Activated B cell treated with CpG ODN at 0.5 μM for 24 hours (primary cell): ENCODE measurements at places on chromosomes 5 and 9. TPM values are rescaled to one million over a fixed set of nuclear protein-coding genes. Genes with fewer than 3 reads are reported as not detected.
A peak's percentile ranks its signal among the peaks of the same experiment; 100 is the strongest.

MARVELD2 gene
- 1.2 and 1.6 TPM in 2 replicates for total RNA-seq

LCN9 gene
- not detected in 2 replicates for total RNA-seq

NIM1K gene
- total RNA-seq, result 0.39 and 0.51 TPM in 2 replicates

SH3RF2 gene
- not detected in 2 replicates for total RNA-seq

ATP10B gene
- total RNA-seq, result not detected in 2 replicates

TMEM252 gene
- not detected in 2 replicates for total RNA-seq

RNF208 gene
- 1.1 and 1.9 TPM in 2 replicates for total RNA-seq

LCN15 gene
- total RNA-seq, result not detected in 2 replicates

GRCh38 chr9:94913550-94913949 lies 187.1 kb downstream of the AOPEP start:
- no peaks in the 10 kb centered on the region for H3K36me3 ChIP-seq
- no peak overlapping the region for H3K27ac ChIP-seq
- H3K4me3 ChIP-seq, result no peak overlapping the region
- no peak for DNase-seq

- no peak for DNase-seq
- no peak overlapping the region for H3K27ac ChIP-seq
Observed at GRCh38 chr9:78325846-78326360, 29.0 kb downstream of the PSAT1 start.

DNA sequence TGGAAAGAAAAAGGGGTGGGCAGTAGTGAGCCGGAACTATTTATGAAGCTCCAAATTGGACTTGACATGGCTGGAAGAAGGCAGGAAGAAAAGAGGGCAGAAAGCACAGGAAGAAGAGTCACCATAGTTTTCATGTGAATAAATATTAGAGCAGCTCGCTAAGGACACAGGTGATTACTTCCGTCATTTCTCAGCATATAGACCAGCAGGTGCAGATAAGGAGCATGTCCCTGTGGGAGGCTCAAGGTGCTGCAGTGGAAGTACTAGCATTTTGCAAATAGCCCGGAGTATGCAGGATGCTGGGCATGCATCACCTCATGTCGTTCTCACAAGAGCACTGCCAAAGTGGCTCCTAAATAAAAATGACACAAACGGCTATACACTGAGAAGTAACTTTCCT lies 71.3 kb upstream of the HTR4 start:
- no peak overlapping the region for H3K4me3 ChIP-seq
- H3K27ac ChIP-seq, result no peak overlapping the region
- no peak for DNase-seq
- no peaks in the 10 kb centered on the region for H3K4me1 ChIP-seq
- no peaks in the 10 kb centered on the region for H3K36me3 ChIP-seq

DNA sequence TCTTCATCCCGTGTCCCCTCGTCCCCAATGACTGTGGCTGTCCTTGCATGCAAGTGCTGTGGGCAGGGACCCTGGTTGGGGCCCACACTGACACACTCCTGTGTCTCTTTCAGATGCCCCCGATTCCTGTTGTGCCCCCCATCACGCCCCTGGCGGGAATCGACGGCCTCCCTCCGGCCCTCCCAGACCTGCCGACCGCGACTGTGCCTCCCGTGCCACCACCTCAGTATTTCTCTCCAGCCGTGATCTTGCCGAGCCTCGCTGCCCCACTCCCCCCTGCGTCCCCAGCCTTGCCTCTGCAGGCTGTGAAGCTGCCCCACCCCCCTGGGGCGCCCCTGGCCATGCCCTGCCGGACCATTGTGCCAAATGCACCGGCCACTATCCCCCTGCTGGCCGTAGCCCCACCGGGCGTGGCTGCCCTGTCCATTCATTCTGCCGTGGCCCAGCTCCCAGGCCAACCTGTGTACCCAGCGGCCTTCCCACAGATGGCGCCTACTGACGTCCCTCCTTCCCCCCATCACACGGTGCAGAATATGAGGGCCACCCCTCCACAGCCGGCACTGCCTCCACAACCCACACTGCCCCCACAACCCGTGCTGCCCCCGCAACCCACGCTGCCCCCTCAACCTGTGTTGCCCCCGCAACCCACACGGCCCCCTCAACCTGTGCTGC lies 75.0 kb downstream of the WNK2 start:
- DNase-seq, result peak; percentile 8
- no peak overlapping the region for H3K4me3 ChIP-seq
- no peaks in the 10 kb centered on the region for H3K27me3 ChIP-seq
- H3K36me3 ChIP-seq, result no peaks in the 10 kb centered on the region
- no peak overlapping the region for H3K27ac ChIP-seq

DNA sequence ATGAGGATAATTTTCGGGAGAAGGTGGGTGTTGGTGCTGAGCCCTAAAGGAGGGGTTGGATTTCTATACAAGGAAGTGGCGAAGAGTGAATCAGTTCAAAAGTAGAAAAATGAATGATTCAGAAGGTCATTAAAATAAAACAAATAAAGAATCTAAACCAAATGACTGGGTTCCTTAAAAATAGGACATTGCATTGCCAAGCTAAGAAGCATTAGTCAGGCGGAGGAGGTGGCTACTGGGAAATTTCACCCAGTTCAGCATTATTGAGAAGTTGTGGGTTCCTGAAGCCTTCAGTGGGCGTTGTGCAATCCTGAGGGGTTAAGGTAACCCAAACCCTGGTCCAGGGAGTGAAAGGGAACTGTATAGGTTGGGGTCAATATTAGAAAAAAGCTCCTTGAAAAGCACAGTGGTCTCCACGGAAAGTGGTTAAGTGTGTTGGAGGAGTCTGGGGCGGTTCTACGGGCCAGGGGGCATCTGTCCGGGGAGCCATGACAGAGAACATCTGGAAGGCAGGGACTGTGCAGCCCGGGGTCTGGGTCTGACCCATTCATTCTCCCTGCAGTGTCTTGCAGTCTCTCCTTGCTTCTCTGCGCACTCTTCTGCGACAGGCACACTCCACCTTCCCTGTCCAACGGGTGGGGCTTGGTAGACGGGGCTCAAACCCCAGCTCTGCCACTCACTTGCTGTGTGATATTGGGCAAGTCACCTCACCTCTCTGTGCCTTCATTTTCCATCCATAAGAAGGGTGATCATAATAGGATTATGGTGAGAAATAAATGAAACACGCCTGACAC lies 27.6 kb upstream of the DUSP1 start:
- DNase-seq, result no peak

DNA sequence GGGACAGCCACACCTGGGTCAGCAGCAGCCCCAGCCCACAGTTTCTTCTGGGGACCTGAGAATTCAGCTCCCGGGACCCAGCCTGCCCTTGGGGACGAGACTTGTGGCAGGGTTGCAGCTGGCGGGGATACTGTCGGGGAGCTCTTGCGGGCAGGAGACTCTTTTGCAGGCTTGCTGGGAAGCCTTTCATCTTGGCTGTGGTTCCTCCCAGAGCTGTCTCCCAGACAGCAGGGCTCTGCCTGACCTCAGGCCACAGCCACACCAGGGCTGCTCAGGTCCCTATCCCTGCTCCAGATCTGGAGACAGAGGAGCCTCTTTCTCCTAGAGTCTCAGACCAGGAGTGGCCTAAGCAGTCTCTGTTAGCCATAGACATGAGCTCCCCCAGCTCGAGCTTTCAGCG lies 4.7 kb upstream of the MYMK start:
- H3K4me1 ChIP-seq, result peaks cover 11% of the 10 kb centered on the region
- no peak overlapping the region for H3K27ac ChIP-seq
- no peaks in the 10 kb centered on the region for H3K36me3 ChIP-seq
- no peak overlapping the region for H3K4me3 ChIP-seq

- H3K36me3 ChIP-seq, result no peaks in the 10 kb centered on the region
- no peak for DNase-seq
- no peaks in the 10 kb centered on the region for H3K27me3 ChIP-seq
- H3K4me3 ChIP-seq, result no peak overlapping the region
- H3K27ac ChIP-seq, result no peak overlapping the region
Observed at GRCh38 chr5:140607031-140607430, 25.9 kb downstream of the CD14 start.

GRCh38 chr9:21967169-21967568 lies 27.0 kb downstream of the CDKN2A start:
- H3K27ac ChIP-seq, result no peak overlapping the region
- H3K27me3 ChIP-seq, result peaks cover 75% of the 10 kb centered on the region
- no peak for DNase-seq
- H3K4me3 ChIP-seq, result no peak overlapping the region
- peaks cover 21% of the 10 kb centered on the region for H3K4me1 ChIP-seq

- no peak for DNase-seq
- no peaks in the 10 kb centered on the region for H3K4me1 ChIP-seq
- no peak overlapping the region for H3K27ac ChIP-seq
- no peaks in the 10 kb centered on the region for H3K36me3 ChIP-seq
Observed at GRCh38 chr9:123954518-123955280, 24.8 kb upstream of the DENND1A start.

- peaks cover 81% of the 10 kb centered on the region for H3K4me1 ChIP-seq
- H3K27me3 ChIP-seq, result no peaks in the 10 kb centered on the region
- no peak for DNase-seq
- H3K4me3 ChIP-seq, result peak overlapping the region; percentile 52
- peaks cover 12% of the 10 kb centered on the region for H3K36me3 ChIP-seq
Observed at GRCh38 chr9:81664638-81665222, 24.6 kb downstream of the TLE1 start.

GRCh38 chr9:138003485-138004190 lies 126.1 kb downstream of the CACNA1B start:
- no peaks in the 10 kb centered on the region for H3K36me3 ChIP-seq
- peaks cover 4% of the 10 kb centered on the region for H3K27me3 ChIP-seq
- H3K4me1 ChIP-seq, result no peaks in the 10 kb centered on the region
- H3K27ac ChIP-seq, result no peak overlapping the region

DNA sequence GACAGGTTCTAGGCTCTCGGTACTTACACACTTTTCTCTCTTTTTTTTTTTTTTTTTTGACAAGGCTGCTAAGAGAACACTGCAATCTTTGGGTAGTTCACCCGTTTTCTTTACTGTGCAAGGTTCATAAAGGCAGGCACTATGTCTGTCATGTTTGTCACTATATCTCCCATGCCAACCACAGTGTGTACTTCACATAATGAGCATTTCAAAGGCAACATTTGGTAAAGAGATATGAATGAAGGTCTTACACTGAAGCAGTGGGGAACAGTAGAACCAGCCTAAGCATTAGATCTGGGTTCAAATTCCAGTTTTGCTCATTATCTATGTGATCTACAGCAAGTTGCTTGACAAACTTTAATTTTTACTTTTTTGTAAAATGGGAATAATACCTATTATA lies 1.5 kb upstream of the HMGCR start:
- H3K4me3 ChIP-seq, result no peak overlapping the region
- DNase-seq, result no peak
- peaks cover 20% of the 10 kb centered on the region for H3K4me1 ChIP-seq
- H3K27me3 ChIP-seq, result no peaks in the 10 kb centered on the region
- no peak overlapping the region for H3K27ac ChIP-seq

DNA sequence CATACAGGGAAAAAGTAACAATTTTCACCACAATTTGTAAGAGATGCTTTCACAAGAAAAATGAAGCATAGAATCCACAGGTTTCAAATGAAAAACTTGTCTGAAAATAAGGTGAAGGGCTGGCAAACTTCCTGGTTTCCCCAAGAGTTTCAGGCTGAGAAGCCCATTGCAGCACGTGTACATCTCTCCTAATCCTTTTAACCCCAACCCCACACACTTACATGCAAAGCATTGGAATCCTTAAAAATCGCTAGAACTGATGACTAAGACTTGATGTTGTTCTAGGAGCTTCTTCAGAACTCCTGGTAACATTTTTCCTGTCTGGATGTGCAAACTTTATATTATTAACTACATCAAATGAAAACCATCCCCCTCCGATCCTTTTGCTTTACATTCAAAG lies 317.8 kb upstream of the RGMB start:
- H3K36me3 ChIP-seq, result no peaks in the 10 kb centered on the region
- no peak overlapping the region for H3K4me3 ChIP-seq
- no peak for DNase-seq
- no peak overlapping the region for H3K27ac ChIP-seq
- H3K4me1 ChIP-seq, result no peaks in the 10 kb centered on the region
- no peaks in the 10 kb centered on the region for H3K27me3 ChIP-seq

DNA sequence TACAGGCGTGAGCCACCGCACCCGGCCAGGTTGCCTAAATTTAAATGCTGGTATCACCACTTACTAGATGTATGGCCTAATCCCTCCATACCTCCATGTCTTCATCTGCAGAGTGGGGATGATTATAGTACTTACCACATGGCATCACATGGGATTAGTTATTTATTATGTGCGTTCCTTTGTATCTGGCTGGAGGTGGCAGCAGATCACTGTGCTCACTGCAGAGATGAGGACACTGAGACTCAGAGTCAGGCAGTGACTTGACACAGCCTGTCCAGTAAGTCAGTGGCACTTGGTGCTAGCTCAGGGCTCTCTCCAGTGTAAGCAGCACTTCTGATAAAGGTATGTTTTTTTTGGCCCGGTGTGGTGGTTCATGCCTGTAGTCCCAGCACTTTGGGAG lies 38.4 kb upstream of the HAND1 start:
- peaks cover 48% of the 10 kb centered on the region for H3K27me3 ChIP-seq
- H3K36me3 ChIP-seq, result no peaks in the 10 kb centered on the region
- H3K27ac ChIP-seq, result no peak overlapping the region

DNA sequence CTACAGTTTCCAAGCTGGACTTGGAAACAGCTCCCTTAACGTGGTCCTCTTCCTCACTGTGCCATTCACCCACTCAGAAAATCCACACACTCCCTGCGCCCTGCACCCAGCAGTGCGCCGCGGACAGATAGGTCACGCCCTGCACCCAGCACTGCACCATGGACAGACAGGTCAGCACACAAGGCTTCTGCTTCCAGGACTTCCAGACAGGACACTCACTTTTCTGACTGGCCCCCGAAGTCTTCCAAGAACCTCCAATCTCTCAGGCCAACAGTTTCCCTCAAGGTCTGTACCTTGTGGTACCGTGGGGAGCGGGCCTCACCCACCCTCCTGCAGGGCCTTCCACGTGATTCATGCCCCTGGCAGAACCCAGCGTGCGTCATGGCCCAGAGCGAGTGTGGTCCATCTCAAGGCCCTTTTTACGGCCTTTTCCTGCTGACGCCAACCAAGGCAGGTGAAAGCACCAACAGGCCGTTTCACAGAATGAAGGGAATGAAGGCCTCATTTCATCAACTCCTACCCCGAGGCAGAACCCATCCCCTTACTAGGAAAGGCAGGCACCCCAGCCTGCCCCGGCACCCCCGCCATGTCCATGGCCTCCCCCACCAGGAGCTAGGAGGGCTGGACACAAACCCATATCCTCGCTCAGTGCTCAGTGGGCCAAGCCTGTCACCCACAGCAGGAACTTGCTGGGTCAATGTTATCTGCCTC lies 17.3 kb downstream of the VAV2 start:
- no peak for DNase-seq
- peak overlapping the region; percentile 2 for H3K4me3 ChIP-seq
- peak overlapping the region; percentile 56 for H3K27ac ChIP-seq

DNA sequence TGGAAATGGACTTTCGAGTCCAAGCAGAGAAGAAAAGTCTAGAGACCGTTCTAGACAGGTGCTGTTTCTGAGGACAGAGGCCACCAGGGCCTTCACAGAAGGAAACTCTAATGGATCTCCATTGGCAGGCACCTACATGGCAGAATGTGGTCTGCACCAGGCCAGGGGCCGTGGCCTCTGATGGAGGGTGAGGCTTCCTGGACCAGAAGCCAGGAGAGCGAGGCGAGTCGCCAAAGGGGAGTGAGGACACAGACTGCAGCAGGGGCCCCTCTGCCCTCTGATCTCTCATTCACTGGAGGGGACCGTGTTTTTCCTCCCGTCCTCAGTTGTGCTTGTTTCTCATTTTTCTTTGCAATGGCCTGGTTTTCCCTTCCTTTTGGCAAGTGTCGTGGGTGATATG lies 41.1 kb downstream of the ALG2 start:
- peaks cover 2% of the 10 kb centered on the region for H3K36me3 ChIP-seq
- no peaks in the 10 kb centered on the region for H3K27me3 ChIP-seq
- H3K4me1 ChIP-seq, result peaks cover 95% of the 10 kb centered on the region
- no peak overlapping the region for H3K4me3 ChIP-seq
